NCI-H1048 (cell line): ENCODE measurements at places on chromosomes 7 and 10.

- no peak for DNase-seq
Measured at GRCh38 chr10:116067825-116068224, 205.2 kb downstream of the GFRA1 start.

DNA sequence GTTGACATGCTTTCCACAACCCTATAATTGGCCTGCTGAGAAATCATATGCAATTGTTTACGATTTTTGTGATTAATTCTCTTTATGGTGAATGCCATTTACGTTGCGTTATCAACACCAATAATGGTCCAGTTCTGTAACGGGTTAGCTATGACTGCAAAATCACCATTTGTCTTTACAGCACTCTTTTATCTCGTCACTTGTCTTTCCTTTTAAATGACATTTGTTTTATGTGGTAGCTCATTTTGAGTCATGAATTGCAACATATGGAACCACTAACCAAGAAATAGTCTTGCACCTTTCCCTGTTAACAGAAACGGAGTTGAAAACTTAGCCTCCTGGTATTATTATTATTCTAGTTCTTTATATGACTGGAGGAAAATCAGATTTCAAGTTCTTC lies 3.1 kb upstream of the KIAA1217 start:
- no peak for DNase-seq

GRCh38 chr7:27897001-27897400 lies 157.0 kb downstream of the TAX1BP1 start:
- DNase-seq = no peak

DNA sequence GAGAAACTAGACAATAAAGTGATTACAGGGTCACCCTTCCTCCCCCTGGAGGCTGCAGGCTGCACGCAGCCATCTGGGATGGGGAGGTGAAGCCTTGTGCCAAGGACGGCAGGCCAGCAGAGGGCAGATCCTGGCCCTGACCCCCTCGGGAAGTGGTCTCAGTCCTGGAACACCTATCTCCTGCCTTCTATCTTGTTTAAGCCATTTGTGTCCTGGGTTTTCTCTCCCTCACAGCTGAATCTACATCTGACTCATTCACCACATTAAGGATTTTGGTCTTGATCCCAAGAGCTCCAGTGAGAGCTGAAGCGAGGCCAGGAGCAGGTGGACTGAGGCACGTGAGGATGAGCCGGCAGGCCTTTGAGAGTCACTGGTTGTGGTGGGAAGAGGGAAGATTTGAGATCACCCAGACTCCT lies 16.4 kb upstream of the PARP12 start:
- DNase-seq = no peak

- DNase-seq = no peak
Measured at GRCh38 chr10:86681047-86681446, 12.7 kb downstream of the LDB3 start.

- DNase-seq = no peak
Measured at GRCh38 chr10:72175149-72175548, 40.7 kb upstream of the ANAPC16 start.

- no peak for DNase-seq
Measured at GRCh38 chr10:85967594-85967993, 399.0 kb downstream of the GRID1 start.

DNA sequence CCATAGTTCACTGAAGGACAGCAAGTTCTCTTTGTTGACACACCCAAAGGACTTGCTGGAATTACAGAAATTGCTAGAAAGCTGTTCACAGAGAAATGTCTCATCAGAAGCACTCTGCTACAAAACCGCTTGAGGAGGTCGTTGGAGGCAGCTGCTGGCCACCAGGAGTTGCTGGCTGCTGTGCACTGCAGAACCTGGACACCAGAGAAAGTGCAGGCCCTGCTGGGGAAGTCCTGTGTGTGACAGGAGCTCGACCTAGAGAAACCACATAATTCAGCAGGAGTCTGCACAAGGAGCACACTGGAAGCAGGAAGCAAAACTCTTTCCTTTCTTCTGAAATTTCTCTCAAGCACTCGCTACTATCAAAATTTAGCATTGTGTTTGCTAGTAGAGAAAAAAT lies 461.5 kb upstream of the GHITM start:
- DNase-seq = no peak

GRCh38 chr7:55570939-55571338 lies 1.4 kb downstream of the VOPP1 start:
- DNase-seq = no peak

DNA sequence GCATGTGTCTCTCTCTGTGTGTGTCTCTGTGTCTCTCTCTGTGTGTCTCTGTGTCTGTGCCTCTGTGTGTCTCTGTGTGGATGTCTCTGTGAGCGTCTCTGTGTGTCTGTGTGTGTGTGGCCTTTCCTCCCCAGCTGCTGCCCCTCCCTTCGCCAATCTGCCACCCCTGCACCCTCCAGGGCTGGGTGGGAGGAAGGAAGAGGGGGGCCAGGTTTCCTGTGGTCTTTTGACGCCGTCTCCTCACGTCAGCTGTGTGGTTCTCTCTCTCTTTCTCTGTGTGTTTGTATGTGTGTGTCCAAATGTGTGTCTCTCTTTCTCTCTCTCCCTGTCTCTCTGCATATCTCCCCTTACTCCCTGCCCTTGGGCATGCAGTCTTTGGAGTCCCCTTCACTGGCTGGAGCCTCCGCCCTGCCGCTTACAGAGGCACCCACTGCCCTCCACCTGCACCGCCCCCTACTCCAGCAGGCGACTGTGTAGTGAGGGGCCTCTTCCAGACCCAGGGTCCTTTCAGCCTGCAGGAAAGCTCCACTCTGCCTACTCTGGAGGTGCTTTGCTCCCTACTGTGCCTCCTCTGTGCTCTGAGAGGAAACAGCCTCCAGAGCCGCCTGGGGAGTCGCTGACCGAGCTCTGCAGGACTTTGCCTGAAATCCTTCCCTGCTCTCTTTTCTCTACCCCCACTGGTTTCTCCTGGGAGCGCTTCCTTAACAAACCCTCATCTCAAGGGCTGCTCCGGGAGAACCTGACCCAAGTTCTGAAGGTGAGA lies 44.2 kb upstream of the C10orf71 start:
- DNase-seq = no peak

- no peak for DNase-seq
Measured at GRCh38 chr10:103396789-103397087, 312 bp downstream of the PDCD11 start.

DNA sequence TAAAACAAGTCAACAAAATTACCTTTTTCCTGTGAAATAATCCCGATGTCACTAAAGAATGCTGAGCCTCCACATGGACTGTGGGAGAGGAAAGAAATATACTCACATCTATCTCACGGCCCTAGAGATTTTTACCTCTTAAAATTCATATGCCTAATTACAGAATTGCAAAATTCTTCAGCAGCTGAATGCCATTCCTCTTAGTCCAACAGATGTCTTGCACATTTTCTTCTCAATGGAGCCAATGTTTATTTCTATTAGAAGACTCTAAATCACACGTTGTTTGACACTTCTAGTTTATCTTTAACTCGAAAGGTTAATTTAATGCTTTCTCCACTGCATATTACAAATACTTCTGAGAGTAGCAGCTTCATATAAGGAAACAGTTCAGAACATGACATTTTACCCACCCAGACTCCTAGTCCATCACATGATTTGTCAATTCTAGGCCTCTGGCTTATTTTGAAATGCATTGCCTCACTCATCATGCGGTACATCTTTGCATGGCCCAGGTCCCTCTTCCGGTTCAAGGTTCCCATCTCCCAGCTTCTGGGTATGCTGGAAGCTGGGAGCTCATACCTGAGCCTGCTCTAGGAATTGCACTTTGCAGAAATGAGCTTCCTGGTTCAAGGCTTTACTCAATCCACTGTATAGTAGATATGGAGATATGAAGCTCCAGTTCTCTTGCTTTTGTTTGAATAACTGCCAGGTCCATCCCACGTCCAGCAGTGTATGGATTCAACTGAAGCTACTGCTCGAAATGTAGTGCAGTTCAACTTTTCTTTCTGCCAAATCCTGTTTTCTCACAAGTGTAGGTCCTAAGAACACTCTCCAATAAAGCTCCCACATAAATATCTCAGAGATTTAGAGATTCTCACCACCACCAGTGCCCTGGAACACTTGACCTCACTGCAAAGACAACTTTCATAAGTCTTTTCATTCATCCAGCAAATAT lies 306.2 kb downstream of the GPR37 start:
- DNase-seq = no peak

GRCh38 chr10:73646598-73647041 lies 5.3 kb upstream of the MYOZ1 start:
- DNase-seq = no peak

- DNase-seq = no peak
Measured at GRCh38 chr10:107092321-107092720, 72.2 kb downstream of the SORCS1 start.

- DNase-seq = no peak
Measured at GRCh38 chr7:74042746-74043522, 15.0 kb downstream of the ELN start.

DNA sequence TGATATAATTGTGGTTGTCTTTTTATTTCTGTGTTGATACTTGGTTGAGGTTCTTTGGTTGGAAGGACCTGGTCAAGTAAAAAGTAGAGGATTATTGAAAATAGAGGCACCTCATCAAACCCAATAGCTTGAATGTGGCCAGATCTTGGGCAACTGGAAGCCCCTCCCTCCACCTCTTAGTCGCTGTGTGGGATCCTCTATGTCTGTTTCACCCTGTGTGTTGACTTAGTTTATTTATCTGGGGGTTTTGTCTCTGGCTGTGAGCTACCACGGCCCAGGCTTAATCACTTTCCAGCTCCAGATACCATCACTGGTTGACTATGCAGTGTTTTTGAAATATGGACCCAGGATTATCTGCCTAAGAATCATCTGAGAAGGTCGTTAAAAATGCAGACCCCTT lies 58.3 kb downstream of the AP3M1 start:
- no peak for DNase-seq

DNA sequence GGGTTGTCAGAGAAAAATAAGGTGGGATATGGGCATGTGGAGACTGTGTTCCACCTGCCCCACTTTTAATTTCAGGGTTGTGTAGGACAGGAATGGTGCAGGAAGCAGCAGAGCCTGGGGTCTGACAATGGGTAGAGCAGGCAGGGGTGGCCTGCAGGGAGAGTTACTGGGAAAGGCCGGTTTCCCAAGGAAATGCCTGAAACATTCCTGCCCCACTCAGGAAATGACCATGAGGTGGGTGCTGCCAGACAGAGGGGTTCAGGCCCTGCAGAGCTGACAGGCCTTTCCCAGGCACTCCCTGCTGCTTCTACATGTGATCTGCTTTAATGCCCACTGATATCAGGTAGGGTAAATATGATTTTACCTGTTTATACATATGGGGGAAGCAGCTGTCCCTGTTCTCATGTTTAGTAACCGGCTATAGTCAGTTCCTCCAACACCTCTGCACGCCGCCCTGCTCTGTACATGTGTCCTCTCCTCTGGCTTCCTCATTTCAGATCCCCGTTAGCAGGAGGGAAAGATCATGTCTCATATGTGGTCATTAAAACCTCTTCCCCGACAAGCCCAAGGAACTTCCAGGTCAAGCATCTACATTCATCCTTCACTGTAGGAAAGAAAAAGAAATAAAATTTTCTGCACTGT lies 118.6 kb upstream of the PRSS58 start:
- DNase-seq = no peak

DNA sequence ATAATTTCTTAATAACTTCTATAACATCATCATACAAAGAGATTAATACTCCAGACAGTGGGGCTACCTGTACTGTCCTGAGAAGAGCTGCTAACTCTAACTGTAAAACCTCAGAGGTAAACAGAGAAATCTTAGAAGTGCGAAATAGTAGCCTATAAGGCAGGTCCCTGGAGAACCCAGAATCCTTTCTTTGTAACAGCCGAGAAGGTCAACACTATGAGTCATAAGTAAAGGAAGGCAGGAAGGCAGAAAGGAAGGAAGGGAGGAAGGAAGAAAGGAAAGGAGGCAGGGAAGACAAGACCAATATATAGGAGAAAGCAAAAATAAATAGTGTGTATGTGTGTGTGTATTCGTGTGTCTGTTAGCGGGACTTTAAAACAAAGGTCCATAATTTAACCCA lies 540.6 kb downstream of the ZWINT start:
- no peak for DNase-seq

GRCh38 chr7:31794851-31795344 lies 107.9 kb downstream of the PPP1R17 start:
- no peak for DNase-seq

DNA sequence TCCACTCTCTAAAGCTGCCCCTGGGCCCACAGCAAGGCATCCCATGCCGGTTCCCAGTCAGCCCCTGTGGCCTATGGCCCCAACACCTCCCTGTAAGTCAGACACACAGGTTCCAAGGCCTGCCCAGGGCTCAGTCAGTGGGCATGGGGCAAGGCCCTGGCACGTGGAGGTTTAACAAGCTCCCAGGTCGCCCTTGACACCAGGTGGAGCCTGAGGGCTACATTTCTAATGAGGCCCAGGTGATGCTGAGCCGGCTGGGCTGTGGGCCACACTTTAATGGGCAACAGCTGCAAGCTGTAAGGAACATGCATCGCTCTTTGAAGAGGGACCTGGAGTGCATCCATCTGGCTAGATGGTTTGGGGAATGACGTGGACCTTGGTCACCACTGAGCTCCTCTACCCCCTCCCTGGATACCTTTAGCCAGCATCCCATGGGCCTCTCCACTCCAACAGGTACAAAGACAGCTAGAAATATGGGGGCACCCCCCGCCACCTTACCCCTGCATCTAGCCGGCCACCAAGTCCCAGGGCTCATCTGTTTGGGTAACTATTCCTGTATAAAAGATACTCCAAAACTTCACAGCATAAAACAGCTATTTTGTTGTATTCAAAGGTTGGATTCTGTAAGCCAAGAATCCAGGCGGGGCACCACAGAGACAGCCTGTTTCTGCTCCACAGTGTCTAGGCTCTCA lies 122.5 kb downstream of the OAT start:
- no peak for DNase-seq

DNA sequence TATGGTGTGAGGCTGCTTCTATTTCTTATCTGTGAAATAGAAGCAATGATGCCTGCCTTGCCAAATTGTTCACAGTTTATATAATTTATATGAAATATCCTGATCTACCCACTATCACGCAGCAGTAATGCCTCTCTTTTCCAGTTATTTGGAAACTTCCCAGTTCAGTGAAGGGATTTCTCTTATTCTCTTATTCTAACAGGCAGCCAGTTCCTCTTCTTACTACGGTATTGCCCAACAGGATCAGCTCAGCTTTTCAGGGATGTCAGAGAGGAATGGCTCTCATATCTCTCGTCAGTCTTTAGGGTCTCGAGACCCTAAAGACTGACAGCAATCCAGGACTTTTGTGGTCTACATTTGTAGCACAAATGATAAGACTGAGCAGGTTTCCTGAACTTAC lies 215.6 kb downstream of the CREB5 start:
- no peak for DNase-seq

GRCh38 chr10:60461688-60462087 lies 72.0 kb upstream of the ANK3 start:
- DNase-seq = no peak

DNA sequence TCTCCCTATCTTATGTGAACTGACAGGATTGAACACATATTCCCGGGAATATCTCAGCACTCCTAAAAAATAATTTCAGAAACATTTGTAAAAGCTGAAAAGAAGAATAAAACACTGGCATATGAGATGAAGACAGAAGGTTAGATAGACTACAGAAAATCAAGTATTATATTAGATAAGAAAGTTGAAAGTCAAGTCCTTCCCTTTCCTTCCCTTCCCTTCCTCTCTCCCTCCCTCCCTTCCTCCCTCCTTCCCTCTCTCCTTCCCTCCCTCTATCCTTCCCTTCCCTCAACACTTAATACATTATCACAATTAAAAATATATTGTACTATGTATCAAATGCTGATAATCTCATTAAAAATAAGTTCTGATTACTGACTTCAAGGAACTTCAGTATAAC lies 122.5 kb downstream of the CTNNA3 start:
- no peak for DNase-seq
